NCI-H748 treated with DMSO at 0.1 percent for 48 hours (cell line): ENCODE measurements at places on chromosomes 7 and 10.

DNA sequence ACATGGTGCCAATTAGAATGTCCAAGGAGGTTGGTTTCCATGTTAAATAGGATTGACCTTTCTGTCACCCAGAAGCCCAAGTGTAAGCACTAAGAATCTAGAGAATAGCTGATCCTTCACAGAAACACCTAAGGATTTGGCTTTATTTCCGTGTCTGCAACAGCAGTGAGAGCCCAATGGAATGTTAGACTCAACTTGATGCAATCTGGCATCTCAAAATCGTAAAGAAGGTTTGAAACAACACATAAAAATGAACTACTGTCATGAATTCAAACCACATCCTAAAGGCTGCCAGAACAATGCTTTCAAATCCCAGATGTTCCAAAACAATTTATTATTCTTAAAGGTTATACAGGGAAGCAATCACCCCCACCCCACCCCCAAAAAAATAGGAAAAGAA is 18.6 kb downstream of the PPP1R3C start:
- no peak for DNase-seq

DNA sequence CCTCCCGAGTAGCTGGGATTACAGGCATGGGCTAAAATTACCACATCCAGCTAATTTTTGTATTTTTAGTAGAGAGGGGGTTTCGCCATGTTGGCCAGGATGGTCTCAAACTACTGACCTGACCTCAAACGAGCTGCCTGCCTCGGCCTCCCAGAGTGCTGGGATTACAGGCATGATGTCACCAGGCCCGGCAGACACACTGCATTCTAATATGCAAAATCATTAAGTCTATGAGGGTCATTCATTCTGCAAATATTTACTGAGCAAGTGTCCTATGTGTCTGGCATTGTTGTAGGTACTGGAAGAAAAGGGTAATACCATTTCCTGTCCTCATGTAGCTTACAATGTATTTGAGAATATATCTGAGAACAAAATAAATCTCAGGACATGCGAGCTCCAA is 2.7 kb downstream of the PUS7 start:
- DNase-seq: no peak

- DNase-seq: no peak
Measured at GRCh38 chr10:97180363-97180755, 5.4 kb downstream of the SLIT1 start.

GRCh38 chr7:57199252-57199651 is 67.0 kb upstream of the ZNF479 start:
- DNase-seq: no peak

DNA sequence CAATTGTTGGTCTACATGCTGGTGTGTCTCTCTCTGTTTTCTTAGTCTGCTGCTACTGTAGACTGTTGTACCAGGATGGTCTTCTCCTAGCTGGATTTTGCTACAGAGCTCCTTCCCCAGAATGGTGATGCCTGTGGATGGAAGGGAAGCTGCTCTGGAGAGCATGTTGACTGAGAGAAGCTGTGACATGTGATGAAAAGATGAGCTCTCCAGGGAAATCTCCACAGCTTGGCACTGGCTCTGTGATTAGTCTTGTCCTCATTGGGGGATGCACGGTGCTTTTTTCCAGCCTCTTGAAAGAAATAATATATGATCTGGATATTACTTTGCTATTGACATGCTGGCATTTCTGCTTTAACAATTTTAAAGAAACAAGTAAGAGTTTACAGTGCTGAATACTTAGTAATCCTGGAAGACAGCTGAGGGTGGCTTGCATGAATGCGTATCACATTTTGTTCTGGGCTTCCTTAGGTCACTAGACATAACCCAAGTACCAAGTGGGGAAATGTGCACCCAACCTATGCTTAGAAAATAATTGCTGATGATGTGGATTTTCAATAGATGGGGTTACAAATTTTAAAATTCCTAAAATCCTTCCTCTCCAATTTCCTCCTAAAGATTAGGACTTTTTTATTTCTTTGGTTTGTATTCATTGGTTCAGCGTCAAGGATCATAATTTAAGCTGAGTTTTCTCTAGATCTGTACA is 849.7 kb downstream of the KCNMA1 start:
- DNase-seq: no peak
